ENCODE measurements at places on chromosomes 2 and 18. TPM values are rescaled to one million over a fixed set of nuclear protein-coding genes. Genes with fewer than 3 reads are reported as not detected.

DNA sequence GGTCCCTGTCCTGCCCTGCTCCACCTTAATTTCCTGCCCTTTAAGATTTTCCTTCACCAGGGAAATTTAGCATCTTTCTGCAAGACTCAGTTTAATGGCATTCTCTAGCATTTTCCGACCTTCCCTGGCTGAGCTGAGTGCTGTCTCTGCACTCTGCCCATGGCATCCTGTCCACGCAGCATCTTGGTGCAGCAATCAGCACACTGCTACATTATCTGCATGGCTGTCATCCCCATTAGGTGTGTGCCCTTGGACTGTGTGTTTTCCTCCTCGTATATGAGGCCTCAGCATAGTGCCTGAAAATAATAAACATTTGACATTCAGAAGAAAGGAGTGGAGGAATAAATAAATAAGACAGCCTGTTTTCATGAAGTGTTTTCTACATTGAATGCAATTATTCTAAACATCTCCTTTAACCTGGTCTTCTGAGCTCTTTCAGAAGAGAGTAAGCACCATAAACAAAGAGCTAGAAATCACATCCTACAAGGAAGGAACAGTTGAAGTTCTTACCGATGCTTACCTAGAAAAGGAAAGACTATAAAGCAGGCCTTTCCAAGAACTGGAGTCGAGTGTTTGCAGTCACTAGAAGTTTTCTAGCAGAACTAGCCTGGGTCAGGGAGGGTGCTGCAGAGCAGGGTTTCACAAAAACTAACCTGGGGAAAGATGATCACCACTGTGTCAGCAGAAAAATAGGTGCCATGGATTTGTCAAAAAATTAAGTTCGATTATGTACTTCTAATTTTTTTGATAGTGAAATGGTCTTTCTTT, 131.4 kb upstream of the ITGB6 start:
- DNase-seq = no peak
- H3K27ac ChIP-seq = no peak overlapping the region
- H3K4me1 ChIP-seq = peaks cover 37% of the 10 kb centered on the region
- no peaks in the 10 kb centered on the region for H3K27me3 ChIP-seq
- peaks cover 5% of the 10 kb centered on the region for H3K36me3 ChIP-seq
- H3K4me3 ChIP-seq = no peak overlapping the region

- DNase-seq = peak; percentile 43
- H3K4me1 ChIP-seq = peaks cover 22% of the 10 kb centered on the region
- peaks cover 36% of the 10 kb centered on the region for H3K36me3 ChIP-seq
- no peaks in the 10 kb centered on the region for H3K27me3 ChIP-seq
- peak overlapping the region; percentile 93 for H3K4me3 ChIP-seq
- peak overlapping the region; percentile 98 for H3K27ac ChIP-seq
Observed at GRCh38 chr2:206084870-206085741, 868 bp downstream of the INO80D start.

DNA sequence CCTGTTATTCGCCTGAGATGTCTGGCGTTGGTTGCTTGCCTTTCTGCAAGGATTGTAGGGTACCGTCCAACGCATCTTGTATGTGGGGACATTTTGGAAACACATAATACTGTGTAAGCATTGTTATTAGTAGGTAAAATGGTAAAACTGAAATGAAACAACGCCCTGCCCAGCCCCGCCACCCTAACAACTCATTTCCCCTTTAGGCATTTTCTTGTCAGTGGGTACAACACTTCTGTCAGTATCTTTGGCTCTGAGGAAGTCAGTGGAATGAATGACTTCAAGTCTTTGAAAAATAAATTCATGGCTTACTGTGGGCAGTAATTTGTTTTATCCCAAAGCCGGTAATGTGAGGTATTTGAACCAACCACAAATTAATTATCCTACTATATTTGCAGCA, 86.0 kb downstream of the FMNL2 start:
- H3K4me3 ChIP-seq = no peak overlapping the region
- DNase-seq = no peak
- peaks cover 41% of the 10 kb centered on the region for H3K4me1 ChIP-seq
- H3K27me3 ChIP-seq = no peaks in the 10 kb centered on the region

SH3BP4 gene
- total RNA-seq = 35.0 TPM

KCNF1 gene
- total RNA-seq = not detected

DNA sequence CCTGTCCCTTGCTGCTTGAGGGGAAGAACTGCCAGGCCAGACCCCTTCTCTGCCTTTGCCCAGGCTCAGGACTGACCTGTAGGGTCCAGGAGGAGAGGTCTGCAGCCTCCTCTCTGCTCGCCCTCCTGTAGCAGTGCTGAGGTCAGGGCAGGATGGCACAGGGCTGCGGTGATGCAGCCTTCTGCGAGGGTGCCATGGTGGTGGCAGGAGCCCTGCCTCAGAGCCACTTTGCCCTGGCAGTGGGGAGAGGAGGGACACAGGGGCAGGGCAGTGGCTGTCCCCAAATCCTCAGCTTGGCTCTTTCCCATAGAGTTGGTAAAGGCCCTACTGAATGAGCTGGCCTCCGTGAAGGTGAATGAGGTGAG, 884 bp downstream of the PROM2 start:
- H3K36me3 ChIP-seq = peaks cover 17% of the 10 kb centered on the region
- peak overlapping the region; percentile 85 for H3K27ac ChIP-seq
- peak overlapping the region; percentile 77 for H3K4me3 ChIP-seq
- H3K27me3 ChIP-seq = no peaks in the 10 kb centered on the region

NCKAP1 gene
- total RNA-seq = 157 TPM

DNA sequence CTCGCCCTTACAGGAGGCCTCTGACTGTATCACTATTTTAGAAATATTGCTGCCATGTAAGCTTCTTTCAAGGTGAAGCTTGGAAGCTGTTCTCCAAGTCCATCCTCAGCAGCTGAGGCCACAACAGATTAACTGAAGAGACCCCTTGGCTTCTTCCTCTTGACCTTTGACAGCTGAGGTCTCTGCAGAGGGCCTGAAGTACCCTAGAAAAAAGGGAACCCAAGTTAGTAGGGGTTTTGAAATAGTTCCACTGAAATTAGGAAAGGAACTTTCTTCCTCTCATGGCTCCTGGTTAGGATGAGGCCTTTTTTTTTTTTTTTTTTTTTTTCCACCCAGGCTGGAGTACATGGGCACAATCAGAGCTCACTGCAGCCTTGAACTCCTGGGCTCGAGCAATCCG, 15.5 kb upstream of the IHH start:
- H3K4me1 ChIP-seq = peaks cover 22% of the 10 kb centered on the region
- no peak overlapping the region for H3K27ac ChIP-seq
- no peak for DNase-seq
- H3K4me3 ChIP-seq = no peak overlapping the region
- no peaks in the 10 kb centered on the region for H3K27me3 ChIP-seq

DNA sequence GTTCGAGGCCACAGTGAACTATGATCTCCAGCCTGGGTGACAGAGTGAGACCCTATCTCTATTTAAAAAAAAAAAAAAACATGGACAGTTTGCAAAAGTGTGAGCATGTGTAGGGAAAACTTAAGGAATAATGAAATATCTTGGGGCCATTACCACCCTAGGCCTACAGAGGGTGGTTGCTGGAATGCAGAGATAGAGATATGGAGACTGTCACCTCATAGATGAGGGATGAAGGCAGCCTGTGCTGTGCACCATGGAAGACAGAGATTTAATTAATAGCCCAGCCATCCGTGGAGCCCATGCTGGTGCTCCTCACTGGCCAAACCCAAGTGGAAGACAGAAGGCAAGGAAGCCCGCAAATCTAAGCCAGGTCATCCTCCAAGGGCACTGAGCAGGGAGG, 16.6 kb upstream of the CEP68 start:
- H3K36me3 ChIP-seq = no peaks in the 10 kb centered on the region
- no peak overlapping the region for H3K4me3 ChIP-seq
- DNase-seq = no peak

DNA sequence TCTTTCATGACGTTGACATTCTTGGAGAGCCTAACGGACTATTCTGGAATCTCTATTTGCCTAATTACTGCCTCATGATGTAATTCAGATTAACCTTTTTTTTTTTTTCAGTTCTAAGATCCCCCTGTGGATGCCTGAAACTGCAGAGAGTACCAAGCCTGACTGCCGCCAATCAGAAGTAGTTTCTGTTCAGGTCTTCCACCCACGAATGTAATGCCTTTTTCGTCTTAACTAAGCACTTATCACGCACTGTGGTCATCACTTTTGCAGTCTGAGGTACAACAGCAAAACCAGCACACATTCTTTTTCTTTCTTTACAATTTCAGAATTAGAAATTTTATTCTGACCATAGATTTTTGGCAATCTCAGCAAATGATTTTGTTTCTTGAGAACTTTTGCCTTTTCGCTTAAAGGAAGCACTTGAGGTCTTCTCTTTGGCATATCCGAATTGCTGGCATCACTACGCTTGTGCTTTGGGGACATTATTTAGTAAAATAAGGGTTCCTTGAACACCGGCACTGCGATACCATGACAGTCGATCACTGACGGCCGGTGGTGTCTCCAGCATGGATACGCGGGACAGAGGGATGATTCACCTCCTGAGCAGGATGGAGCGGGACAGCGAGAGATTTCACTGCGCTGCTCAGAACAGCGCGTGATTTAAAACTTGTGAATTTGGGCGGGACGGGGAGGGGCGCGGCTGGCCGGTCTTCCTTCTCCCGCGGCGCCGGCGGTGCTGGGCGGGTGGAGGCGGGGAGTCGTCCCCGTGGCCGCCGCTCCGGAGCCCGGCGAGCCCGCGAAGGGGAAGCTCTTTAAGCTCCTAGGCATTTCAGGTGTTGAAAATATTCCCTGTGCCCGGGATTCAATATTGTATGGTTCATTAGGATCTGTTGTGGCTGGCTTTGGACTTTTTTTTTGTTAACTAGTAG, 32.0 kb upstream of the GPR55 start:
- H3K4me3 ChIP-seq = peak overlapping the region; percentile 61
- DNase-seq = peak; percentile 27
- H3K27ac ChIP-seq = no peak overlapping the region
- no peaks in the 10 kb centered on the region for H3K36me3 ChIP-seq

SANBR gene
- 11.5 TPM for total RNA-seq

GRCh38 chr18:32469691-32470459, 807 bp downstream of the GAREM1 start:
- peaks cover 57% of the 10 kb centered on the region for H3K4me1 ChIP-seq
- H3K36me3 ChIP-seq = peaks cover 37% of the 10 kb centered on the region
- no peaks in the 10 kb centered on the region for H3K27me3 ChIP-seq
- DNase-seq = no peak

DNA sequence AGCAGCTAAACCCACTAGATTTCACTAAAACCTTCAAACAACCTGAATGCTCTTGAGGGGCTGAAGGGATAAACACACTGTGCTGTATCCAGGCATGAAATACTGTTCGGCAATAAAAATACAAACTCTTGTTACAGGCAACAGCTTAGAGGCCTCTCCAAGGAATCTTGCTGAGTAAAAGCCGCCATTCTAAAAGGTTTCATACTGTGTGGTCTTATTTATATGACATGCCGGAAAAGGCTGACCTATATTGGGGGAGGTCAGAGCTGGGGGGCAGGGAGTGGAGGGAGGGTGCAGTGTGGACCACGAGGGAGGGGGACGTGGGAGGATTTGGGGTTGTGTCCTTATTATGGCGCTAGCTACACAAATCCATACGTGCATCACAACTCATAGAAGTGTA, 136.2 kb downstream of the MBP start:
- H3K4me3 ChIP-seq = no peak overlapping the region
- DNase-seq = no peak
- no peak overlapping the region for H3K27ac ChIP-seq
- H3K27me3 ChIP-seq = no peaks in the 10 kb centered on the region
- H3K4me1 ChIP-seq = no peaks in the 10 kb centered on the region
- H3K36me3 ChIP-seq = peaks cover 5% of the 10 kb centered on the region

DNA sequence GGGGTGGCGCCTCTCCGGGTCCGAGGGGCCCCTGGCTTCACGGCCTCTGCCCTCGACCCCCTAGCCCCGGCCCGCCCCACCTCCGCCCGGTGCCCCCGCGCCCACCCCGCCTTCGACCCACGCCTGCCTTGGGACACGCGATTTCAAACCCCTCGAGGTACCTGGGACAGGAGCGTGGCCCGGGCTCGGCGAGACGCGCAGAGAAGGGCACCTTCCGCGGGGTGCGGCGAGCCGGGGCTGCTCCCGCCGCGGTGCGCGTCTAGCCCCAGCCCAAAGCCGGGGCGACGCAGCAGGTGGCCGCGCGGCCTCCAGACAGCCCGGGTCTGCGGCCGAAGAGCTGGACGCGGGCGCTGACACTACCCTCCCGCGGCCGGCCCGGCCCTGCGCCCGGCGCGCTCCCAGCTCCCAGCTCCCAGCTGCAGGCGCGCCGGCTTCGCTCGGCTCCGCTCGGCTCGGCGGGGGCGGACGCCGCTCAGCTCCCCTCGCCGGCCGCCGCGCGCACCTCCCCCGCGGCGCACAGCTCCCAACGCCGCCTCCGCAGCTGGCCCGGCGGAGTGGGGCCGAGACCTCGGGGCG, at the start of gene CRACDL:
Gene CRACDL (minus strand): TSS at position 449 of the 576 bp plus-strand sequence. CDS start 89,425 bp downstream, outside the sequence.
- H3K4me1 ChIP-seq = peaks cover 9% of the 10 kb centered on the region
- peak within 1 kb of the TSS; percentile 66 for H3K4me3 ChIP-seq
- H3K36me3 ChIP-seq = no peaks in the 10 kb centered on the region
- H3K27ac ChIP-seq = no peak within 1 kb of the TSS
- peak; percentile 37 for DNase-seq

DNA sequence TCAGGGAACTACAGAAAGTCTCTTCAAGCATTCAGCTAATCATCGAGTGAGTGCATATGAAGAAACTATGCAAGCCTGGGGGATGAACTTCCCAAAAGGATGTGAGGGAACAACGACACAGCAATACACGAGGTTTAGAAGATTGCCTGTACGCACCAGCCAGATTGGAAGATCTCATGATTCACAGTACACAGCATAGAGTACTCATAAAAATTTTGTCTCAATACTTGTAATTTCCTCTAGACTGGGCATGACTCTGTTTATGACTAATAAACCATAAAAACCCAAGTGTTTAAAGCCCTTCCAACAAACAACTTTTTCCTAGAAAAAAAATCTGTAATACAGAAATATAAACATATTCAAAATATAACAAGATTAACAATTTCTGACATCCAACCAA, 279.7 kb downstream of the KCNJ3 start:
- no peaks in the 10 kb centered on the region for H3K27me3 ChIP-seq
- H3K4me1 ChIP-seq = no peaks in the 10 kb centered on the region
- H3K36me3 ChIP-seq = no peaks in the 10 kb centered on the region
- DNase-seq = no peak

CCDC74B gene
- 2.1 TPM for total RNA-seq

DNA sequence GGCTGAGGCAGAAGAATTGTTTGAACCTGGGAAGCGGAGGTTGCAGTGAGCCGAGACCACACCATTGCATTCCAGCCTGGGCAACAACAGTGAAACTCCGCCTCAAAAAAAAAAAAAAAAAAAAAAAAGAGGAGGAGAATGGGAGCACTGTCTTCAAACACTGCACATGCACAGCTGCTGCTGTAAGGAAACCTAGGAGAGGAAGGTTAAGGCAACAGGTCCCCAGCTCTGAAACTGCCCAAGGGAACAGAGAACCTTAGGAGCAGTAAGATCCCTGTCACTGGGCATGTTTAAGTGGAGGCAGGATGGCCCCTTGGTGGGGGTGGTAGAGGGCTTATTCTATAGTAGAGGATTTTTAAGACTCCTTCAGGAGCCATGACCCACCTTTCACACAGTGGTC, 111.2 kb downstream of the CLIP4 start:
- H3K27ac ChIP-seq = peak overlapping the region; percentile 20
- peaks cover 7% of the 10 kb centered on the region for H3K4me1 ChIP-seq
- H3K4me3 ChIP-seq = no peak overlapping the region
- peaks cover 48% of the 10 kb centered on the region for H3K36me3 ChIP-seq

HOXD1 gene
- total RNA-seq = not detected

GRCh38 chr2:236744281-236744705, 174.7 kb downstream of the ACKR3 start:
- H3K36me3 ChIP-seq = no peaks in the 10 kb centered on the region
- DNase-seq = no peak
- peaks cover 4% of the 10 kb centered on the region for H3K27me3 ChIP-seq
- no peak overlapping the region for H3K27ac ChIP-seq
- H3K4me1 ChIP-seq = peaks cover 26% of the 10 kb centered on the region

- no peaks in the 10 kb centered on the region for H3K36me3 ChIP-seq
- H3K4me1 ChIP-seq = no peaks in the 10 kb centered on the region
- H3K27ac ChIP-seq = no peak overlapping the region
- H3K4me3 ChIP-seq = no peak overlapping the region
Observed at GRCh38 chr18:24631243-24632025, 171.0 kb downstream of the HRH4 start.

Measured in Calu3 (cell line).